NCI-H460 (cell line): ENCODE measurements at places on chromosomes 6 and 20.

DNA sequence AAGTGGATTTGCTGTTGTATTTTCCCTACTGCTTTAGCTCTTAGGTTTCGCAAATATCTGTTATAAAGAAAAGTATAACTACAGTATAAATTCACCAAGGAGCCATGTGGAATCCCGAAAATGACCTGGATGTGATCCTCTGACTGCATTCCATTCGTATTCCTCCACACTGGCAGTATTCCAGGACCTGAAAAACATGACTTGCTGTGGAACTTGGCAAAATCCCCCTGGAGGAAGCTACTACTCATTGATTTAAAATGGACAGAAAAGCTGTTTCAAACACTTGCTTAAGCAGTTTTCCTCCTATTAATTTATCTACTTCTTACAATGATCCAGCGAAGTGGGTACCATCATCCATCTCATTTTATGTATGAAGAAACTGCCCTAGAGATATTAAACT is 13.3 kb upstream of the ENPP5 start:
- no peak for DNase-seq

DNA sequence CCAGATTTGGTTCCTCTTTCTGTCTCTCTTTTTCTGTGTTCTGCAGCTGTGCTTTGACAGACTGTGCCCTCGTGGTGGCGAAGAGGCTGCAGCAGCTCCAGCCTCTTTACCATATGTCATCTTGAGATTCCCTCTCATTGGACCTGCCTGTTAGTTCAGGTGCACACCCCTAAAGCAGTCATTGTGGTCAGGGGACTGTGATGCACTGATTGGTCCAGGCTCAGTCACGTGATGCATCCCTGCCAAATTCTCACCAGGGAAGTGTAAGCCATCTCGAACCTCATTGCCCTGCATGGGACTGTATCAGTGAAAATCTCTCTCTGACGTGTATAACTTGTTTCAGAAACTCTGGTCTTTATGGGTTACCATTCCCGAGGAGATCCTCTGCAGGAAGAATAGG is 160.3 kb downstream of the EYA2 start:
- DNase-seq = no peak

- DNase-seq = no peak
These were observed 207.9 kb downstream of the SAMD5 start for GRCh38 chr6:147716434-147716833.

- DNase-seq = no peak
These were observed 216.8 kb upstream of the CITED2 start for GRCh38 chr6:139591075-139591865.

GRCh38 chr6:158508450-158508849 is 51.4 kb upstream of the TMEM181 start:
- no peak for DNase-seq
